Activated naive CD8-positive, alpha-beta T cell treated with anti-CD3 and anti-CD28 coated beads, Interleukin-2, amount 50 U/mL, for 16 hours (primary cell): ENCODE measurements at places on chromosomes 2 and 18.

GRCh38 chr2:222017252-222017850 lies 281.4 kb downstream of the PAX3 start:
- no peak for DNase-seq

DNA sequence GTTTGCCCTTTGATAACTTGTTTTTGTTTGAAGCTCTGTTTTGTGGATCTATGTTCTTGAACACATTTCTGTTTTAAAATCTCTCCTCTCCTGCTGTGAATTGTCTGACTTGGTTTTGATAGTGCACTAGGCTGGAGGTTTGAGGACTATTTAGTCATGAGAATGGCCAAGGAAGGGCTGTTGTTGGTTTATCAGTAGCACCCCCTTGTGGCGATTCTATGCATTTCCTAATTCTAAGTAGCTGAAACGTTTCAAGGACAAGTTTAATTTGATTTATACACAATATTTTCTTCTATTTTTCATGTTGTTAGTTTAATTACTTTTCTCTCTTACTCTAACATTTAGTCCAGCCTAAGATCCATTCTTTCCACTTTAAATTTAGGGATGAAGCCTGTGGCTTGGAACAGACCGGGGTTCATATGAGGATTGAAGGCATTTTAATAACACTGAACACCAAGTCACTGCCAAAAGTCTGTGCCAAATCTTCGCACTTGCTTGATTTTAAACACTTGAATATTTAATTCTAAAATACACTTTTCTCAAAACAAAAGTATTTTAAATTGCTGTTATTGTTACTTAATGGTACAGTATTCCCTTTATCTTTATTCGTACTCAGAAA lies 166.0 kb downstream of the SOCS6 start:
- no peak for DNase-seq

- no peak for DNase-seq
These were observed 19.4 kb upstream of the TTC39C start for GRCh38 chr18:23995180-23995579.

- no peak for DNase-seq
These were observed 76.6 kb downstream of the NEB start for GRCh38 chr2:151657667-151658076.

DNA sequence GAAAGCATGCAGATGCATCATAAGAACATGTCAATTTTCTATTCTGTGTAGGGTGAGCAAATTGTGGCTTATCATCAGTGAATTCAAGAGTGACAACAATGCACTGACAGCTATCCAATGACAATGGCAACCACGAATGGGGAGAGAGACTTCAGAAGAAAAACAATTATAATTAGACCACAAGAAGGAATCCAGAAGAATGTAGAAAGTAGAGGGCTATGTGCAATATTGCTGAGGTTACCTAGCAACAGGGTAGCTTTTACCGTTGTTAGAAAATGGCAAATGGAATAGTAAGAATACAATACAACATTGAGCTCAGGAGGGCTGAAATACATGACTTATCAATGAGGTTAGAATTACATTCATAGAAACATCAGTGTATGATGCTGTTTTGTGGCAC lies 71.1 kb upstream of the SESTD1 start:
- DNase-seq, result no peak

DNA sequence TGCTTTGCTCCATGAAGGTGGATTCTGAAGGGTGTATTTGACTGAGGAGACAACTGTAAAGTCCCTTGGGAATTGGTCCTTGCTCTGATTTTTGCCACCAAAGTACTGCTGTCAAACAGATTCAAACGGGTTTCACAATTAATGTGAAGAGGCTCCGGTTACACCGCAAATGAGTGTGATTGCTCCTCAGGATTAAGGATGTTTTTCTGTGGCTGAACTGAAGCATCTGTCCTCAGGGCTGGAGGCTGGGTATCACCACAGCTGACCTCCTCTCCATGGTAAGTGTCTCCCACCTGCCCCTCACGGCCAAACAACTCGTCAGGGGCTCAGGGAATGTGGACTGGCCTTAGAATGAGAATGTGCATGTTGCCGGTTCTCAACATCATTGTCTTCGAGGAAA lies 130.4 kb upstream of the NDUFV2 start:
- DNase-seq, result no peak

- DNase-seq, result no peak
These were observed 11.0 kb upstream of the CREG2 start for GRCh38 chr2:101398116-101398821.

DNA sequence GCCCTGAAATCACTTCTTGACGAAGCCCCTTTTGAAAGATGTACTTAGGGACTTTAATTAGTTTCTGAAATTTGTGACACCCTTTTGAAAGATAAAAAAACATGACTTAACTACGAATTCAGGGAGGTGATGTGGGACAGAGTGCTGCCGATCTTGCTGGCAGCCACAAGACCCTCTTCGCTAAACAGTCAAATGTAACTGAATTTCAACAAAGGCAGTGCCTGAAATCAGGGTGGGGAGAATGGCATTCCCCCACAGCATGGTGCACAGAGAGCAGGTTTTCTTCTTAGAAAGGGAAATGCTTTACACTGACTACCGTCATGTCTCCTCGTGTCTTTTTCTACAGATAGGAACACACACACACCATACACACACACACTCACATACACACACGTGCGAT lies 640.2 kb upstream of the POU3F3 start:
- no peak for DNase-seq

- no peak for DNase-seq
These were observed 7.1 kb upstream of the WNT10A start for GRCh38 chr2:218873359-218874194.
